ENCODE measurements at places on chromosomes 11 and 22. TPM values are rescaled to one million over a fixed set of nuclear protein-coding genes. Genes with fewer than 3 reads are reported as not detected.

The RBFOX2 gene
- polyA plus RNA-seq = 67.0 TPM

- DNase-seq = no peak
These were observed 1.5 kb upstream of the OR6X1 start for GRCh38 chr11:123755813-123756212.

DNA sequence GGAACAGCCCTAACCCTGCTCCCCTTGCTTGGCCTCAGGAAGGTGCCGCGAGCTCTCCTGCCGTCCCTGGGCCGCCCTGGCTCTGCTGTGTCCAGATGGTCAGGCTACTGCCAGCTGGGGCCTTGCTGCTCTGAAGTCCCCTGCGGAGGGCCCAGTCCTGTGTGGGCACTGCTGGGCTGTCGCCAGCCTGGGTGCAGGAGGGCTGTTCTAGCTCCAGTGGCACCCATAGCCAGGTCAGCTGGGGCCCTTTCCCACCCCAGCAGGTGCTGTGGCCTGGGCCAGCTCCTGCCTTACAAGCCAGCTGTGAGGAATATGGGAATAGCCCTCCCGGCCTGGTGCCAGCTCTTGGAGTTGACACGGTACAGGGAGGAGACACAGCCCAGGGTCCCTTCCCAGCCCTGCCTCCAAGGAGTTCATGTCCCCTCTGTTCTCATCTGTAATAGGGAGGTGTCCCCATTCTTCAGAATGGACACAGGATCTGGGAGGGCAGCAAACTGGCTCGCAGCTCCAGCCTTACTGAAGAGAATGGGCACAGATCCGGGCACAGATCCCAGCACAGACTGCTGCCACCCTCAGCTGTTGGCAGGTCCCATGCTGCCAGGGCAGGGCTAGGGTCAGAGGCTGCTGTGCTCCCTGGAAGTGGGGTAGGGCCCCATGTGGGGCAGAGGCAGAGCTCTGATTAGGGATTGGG, 3.9 kb downstream of the DERL3 start:
- DNase-seq = no peak

The PRRG4 gene
- polyA plus RNA-seq = 0.90 TPM

The IGLL5 gene
- not detected for polyA plus RNA-seq

The APOL4 gene
- polyA plus RNA-seq = 6.1 TPM

The PRR33 gene
- not detected for polyA plus RNA-seq

The APOA5 gene
- polyA plus RNA-seq = not detected

DNA sequence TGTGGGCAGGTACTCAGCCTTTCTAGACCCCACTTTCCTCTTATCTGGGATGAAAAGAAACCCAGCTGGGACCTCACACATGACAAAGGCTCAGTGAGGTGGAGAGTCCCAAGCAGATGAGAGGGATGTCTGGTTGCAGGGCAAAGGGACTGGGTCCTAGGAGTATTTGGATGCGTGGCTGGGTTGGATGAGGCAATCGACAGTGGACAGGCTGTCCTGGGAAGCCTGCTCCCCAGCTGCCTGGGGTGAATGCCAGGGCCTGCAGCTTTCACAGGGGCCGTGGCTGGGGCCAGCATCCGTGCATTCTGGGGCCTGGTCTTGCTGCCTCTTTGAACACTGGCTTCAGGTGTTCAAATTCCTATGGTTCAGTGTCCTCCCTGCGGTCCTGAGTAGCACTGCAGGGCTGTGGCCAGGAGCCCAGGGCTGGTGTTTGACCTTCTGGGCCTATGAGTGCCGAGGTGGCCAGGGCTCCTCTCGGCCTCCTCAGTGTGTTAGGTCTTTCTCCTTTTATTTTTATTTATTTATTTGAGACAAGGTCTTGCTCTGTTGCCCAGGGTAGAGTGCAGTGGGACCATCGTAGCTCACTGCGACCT, 65.3 kb downstream of the MCM5 start:
- no peak for DNase-seq

The MMP10 gene
- not detected for polyA plus RNA-seq

The OR5A1 gene
- polyA plus RNA-seq = not detected

DNA sequence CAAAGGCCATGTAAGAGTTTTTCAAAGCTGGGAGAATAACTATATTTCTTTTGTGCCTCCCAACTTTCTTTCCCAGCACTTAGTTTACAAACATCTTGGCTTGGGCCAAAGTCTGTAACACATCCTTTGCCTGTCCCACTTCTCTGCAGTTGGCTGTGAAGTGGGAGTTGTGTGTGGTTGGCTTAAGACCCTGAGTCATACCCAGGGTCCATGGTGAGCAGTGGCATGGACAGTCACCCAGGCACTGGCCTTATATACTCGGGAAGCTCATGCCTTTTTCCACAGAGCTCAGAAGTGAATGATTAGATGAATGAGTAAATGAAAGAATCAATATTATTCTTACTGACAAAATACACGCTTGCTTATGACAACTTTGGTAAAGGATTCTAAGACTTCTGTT, 231.4 kb downstream of the BLID start:
- no peak for DNase-seq

DNA sequence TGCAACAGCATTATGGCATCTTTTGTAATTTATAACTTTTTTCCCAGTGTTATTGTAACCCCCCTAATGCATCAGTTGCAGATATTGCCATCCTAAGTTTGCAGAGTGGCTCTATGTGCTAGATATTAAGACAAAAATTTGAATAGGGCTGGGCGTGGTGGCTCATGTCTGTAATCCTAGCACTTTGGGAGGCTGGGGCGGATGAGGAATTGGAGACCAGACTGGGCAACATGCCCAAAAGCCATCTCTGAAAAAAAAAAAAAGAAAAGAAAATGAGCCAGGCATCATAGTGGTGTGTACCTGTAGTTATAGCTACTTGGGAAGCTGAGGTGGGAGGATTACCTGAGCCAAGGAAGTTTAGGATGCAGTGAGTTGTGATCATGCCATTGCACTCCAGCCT, 50.1 kb upstream of the MUC15 start:
- no peak for DNase-seq

The NNMT gene
- polyA plus RNA-seq = 3.6 TPM

DNA sequence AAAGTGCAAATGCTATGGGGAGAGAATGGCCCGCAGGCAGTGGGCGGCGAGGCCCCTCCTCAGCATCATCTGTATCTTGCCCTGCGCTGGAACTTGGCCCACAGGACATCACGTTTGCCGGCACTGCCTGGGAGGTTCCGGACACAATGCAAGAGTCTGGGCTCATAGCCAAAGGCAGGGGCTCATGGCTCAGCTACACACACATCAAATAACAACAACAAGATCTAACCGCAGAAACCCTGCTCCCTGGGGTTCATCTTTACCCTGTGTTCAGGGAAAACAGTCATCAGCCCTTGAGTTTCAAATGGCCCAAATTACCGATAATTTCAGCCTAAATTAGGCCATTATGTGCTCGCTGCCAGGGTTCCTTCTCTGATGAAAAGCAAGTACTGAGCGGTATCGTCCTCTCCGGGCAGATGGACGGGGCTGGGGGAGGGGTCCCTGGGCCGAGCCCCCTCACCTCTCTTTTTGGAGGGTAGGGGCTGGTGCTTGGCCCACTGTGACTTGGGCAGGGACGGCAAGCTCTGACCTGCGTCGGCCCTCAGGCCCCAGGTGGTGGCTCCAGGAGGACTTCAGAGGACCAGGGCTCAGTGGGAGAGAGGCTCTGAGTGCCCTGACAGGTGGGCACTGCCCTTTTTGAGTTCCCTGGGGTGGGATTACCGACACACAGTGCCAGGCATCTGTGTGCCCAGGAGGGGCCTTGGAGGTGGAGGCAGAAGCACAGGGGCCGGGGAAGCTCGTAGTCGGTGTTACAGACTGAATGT, 25.0 kb upstream of the GAL start:
- peak; percentile 93 for DNase-seq

- DNase-seq = peak; percentile 75
These were observed 24.3 kb downstream of the GLYATL1 start for GRCh38 chr11:58963551-58964104.

GRCh38 chr11:45392591-45393091, 106.5 kb upstream of the SYT13 start:
- DNase-seq = no peak

- DNase-seq = no peak
These were observed 2.0 kb upstream of the SOX10 start for GRCh38 chr22:37986371-37986770.

DNA sequence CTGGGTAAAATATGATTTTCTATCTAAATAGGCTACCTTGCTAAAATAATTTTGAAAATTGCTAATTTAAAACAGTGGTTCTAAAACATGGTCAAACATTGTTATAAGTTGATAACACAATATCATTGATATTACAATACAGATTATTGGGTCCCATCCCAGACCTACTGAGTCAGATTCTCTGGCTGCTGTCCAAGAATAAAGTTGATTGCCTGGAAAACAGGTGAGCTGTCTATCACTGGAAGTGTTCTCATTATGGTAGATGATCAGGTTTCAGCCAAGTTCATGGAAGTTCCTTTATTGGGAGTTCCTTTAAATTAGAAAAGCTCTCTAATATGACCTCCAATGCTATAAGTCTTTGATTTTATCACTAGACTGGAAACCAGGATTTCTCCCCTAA, 52.3 kb downstream of the SC5D start:
- no peak for DNase-seq

The TRIM5 gene
- polyA plus RNA-seq = 1.3 TPM

- DNase-seq = no peak
These were observed 10.5 kb upstream of the MGAT3 start for GRCh38 chr22:39446239-39446721.

DNA sequence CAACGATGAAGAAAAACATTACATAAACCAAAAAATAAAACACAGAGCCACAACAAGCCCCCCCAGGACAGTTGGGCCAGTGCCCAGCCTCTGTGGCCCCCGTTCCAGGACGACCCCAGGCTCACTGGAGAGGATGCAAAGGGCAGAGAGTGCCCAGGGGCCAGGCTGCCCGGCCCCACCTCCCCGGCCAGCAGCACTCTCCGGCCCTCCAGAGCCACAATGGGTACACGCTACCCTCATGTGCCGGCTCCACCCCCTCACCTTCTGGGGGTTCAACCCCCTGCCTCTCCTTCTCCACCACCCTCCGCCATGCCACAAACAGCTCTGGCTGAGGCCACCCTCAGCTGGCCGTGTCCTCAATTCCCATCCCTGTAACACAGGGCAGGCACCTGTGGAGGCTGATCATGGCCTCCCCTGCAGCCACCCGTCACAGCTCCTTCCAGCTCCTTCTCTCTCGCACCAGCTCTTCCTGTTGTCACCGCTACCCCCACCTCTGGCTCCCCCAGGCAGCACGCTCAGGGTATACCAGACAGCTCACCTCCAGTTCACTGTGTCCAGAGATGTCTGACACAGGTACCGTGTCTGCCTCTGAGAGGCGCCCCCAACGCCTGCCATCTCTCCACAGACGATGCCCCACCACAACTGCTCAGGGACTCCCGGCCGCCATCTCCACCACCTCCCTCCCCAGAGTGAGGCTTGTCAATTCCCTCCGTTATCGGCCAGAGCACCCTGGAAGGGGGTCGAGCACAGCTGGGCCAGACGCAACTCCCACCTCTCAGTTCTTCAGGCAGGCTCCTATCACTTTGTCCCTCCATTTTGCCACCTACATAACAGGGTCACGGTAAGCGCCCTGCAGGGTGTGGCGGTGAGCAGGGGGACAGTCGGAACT, 30.8 kb upstream of the MOB2 start:
- DNase-seq = no peak

DNA sequence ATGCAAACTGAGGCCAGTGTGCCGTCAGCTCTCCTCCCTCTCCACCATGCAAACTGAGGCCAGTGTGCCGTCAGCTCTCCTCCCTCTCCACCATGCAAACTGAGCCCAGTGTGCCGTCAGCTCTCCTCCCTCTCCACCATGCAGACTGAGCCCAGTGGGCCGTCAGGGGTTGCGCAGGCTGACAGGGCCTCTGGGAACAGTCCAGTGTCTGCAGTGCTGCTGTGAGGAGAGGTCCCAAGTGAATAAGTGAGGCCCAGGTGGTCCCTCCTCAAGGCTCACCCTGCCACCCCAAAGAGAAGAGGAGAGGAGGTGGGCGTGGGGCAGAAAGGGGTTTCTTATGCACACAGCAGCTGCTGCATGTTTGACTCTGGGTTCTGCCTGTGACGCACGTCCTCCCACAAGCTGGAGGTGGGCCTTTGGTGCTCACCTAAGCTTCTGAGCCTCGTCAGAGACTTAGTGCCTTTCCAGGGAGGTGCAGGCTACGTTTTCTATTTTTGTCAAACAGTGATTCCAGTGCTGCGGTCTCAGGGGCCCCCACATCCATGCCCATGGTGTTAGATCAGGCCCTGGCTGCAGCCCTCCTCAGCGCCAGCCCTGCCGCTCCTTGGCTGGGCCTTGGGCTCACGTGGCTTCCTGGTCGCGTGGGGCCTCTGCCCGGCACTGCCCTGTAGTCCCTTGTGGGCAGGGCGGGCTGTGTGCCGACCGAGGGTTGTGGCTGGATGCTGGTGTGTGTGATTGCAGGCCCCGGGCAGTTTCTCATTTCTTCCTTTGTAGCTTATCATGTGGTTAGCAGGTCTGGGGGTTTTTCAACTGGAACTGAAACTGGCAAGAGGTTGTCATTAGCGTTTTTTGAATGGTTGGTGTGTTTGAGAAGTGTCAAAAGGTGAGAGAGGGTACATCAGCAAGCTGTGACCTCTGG, 7.1 kb downstream of the TPCN2 start:
- DNase-seq = no peak

GRCh38 chr11:112016765-112017376, 8.3 kb upstream of the DLAT start:
- DNase-seq = no peak

- no peak for DNase-seq
These were observed 34.0 kb upstream of the EMID1 start for GRCh38 chr22:29171721-29172120.

GRCh38 chr11:43833657-43834073, 47.0 kb upstream of the ALKBH3 start:
- DNase-seq = peak; percentile 88

All from brain (organoid and tissue), 16 donors.